ENCODE measurements at places on chromosomes 13 and 19.

DNA sequence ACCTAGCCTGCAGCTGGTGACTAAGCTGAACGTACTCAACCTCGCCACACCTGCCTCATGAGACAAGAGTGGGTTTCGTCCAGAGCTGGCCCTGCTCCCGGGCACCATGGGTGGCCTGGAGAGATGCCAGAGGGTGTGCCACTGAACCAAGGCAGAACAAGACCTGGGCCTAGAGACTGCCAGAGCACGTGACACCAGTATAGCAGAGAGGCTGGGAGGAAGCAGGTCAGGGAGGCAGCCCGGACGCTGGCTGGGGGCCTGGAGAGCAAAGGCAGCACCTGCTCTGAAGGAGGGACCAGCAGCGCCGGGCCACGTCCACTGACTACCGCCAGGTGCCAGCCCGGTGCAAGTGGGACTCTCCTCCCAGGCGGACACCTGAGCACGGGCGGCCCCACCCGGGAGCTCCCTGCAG, 7.3 kb upstream of the C13orf46 start:
- DNase-seq = no peak

GRCh38 chr19:21454901-21455300, 50.5 kb upstream of the ZNF429 start:
- no peak for DNase-seq

- no peak for DNase-seq
These were observed 44.5 kb upstream of the SPACA7 start for GRCh38 chr13:112331675-112332074.

DNA sequence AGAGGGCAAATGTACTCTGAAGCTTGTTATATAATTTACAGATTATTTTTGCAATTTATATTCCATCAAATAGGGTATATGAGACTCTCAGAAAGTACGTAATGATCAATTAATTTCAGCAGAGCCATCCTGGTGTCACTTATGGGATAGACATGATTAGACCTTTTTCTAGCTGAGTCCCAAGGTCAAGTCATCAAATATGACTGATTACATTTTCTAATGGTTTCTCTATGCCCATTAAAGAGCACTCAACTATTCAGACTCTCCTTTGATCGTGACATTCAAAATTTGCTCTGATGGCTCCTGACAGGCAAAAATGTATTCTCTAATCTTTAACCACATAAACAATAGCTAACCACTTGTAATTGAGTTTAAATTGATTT, 469.2 kb downstream of the COG6 start:
- no peak for DNase-seq

DNA sequence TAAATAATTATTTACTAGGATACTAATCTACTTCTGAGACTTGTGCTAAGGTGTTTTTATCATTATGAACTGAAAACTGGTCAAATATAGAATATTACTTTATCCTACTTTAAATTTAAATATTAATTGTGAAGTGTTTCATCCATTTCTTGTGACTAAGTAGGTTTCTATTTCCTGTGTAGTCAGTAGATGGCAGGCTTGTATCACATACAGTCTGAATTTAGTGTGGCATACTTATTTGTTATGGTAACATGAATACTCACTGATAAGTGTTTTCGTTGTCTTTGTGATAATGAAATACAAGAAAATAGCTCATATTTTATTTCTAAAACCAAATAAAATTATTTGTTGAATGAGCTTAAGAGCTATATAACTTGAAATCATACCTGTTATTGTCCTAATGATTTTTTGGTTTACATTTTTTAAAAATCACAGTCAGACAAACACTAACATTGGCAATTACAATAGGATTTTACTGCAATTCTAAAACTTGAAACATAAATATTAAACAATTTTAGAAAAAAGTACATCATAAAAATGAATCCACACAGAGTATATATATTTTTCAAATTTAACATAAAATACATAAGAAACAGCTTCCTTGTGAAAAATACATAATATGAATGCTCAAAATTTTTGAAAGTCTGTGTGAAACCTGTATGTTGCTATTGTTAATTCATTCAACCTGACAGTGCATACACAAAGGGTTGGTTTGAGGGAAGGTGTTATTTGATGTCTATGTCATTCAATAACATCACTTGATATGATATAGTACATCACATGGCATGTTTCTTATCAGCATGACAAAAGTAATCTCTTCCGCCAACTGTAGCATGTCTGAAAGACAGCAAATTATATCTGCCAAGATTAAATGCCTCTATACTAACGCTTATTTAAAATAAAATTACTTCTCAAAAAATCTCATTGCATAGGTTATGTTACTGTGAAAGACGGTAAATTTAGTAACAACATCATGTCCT, 904.8 kb upstream of the PCDH20 start:
- no peak for DNase-seq

DNA sequence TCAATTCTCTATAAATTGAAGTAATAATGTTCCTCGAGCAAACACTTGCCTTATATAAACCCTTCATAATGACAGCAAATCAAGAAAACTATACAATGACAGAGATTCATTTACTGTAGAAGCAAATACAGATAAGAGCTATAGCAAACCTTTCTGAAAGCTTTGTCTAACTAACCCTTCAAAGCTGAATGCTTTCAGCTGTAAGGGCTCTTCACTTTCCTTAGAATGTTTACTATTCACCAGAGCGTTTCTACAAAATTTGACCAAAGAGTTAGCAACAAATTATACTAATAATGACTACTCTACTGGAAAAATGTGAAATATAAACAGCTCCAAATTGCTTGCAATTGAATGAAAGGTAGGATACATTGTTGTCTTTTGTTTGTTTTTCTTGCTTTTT, 218.1 kb downstream of the SLITRK5 start:
- DNase-seq = no peak

- no peak for DNase-seq
These were observed 257.4 kb downstream of the OLFM4 start for GRCh38 chr13:53285896-53286430.

- DNase-seq = no peak
These were observed 5.7 kb downstream of the ZNF431 start for GRCh38 chr19:21147540-21147939.

DNA sequence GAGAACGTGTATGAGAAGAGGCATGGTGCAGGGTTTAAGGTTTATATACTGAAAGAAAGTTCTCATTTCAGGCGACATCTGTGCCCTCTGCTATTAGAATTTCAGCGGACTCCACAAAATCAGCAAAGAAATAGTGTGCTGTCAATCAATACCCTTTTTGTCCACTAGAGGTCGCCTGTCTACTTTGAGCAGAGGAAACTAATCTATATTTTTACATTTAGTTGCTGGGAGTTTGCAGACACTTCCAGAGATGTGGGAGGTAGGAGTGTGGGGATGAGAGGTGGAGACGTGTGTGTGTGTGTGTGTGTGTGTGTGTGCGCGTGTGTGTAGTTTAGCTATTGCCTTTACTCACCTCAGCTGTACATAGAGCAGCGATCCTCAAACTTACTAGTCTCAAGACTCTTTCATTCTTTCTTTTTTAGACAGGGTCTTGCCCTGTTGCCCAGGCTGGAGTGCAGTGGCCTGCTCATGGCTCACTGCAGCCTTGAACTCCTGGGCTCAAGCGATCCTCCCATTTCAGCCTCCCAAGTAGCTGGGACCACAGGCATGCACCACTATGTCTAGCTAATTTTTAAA, 9.7 kb downstream of the INAFM1 start:
- DNase-seq = no peak

GRCh38 chr19:18502638-18503294, 19.1 kb downstream of the ELL start:
- no peak for DNase-seq
